ENCODE measurements at places on chromosomes 12 and 14.

DNA sequence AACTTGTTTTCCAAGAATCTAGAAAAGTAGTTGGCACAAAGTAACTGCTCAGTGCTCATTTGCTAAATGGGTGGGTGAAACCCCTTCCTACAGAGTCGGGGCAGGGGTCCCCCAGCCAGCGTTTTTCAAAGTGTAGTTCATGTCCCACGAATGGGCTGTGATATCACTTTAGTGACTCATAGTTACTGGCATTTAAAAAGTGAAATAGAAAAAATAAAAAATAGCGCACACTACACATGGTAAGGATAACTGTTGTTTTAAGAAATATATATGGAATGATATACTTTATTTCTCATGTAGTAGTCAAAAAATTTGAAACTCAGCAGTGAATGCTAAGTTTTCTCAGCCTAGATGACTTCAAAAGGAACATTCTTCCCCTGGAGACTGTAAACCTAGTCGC, 250.4 kb downstream of the CHST11 start:
- no peak for DNase-seq

- DNase-seq, result no peak
These were observed 8.1 kb downstream of the GAPDH start for GRCh38 chr12:6542209-6543009.

DNA sequence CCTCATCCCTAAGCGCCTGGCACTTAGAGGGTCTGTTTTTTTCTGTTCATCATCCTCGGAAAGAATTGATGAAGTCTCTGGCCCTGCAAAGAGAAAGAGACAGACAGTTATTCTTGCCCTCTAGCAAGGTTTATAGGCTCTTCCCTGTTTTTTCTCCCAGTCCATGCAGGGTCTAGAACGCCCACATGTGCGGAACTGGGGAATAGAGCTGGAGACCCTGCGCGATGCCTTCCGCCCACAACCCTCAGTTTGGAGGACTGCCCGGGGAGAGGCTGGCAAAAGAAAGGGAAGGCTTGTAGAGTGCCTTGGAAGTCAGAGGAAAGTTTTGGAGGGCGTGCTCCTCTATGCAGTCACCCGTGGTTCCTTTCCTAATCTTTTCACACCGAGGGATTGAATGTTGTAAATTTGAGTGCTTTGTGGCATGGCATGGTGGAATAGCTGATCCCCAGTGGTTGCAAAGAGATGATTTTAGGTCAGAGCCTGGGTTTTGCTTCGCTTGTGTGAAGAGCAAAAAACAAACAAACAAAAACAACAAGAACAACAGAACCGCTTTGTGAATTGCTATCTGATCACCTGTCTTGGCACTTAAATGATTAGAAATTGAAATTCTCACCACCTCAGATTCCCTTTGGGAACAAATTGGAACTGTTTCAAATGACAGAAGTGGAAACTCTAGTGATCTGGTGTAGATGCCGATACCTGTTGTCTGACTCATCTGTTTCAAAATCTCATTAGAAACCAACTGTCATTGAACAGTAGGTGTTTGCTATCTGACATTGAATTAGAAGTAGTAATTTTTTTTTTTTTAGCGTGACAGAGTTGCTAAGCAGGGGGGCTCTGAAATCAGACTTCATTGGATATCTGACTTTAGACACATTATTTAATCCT, 947 bp downstream of the GAS2L3 start:
- DNase-seq, result no peak

DNA sequence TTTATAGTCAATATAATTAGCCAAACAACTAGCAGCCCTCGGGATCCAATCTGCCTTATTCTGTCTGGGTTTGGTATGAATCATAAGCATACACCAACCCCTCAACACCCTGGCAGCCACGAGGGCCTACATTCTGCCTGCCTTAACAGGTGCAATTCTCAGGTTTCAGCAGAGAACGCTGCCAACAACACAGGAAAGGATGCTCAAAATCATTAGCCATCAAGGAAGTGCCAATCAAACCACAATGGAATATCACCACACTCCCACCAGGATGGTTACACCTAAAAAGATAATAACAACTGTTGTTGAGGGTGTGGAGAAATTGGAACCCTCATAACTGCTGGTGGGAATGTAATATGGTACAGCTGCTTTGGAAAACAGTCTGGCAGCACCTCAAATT, 122.8 kb downstream of the TTC7B start:
- no peak for DNase-seq

GRCh38 chr12:5966486-5967095, 21.5 kb upstream of the ANO2 start:
- DNase-seq, result no peak
